8988T (cell line): ENCODE measurements at places on chromosomes 3 and 15.

GRCh38 chr15:90648137-90649070 lies 68.7 kb upstream of the BLM start:
- peak; percentile 45 for DNase-seq

DNA sequence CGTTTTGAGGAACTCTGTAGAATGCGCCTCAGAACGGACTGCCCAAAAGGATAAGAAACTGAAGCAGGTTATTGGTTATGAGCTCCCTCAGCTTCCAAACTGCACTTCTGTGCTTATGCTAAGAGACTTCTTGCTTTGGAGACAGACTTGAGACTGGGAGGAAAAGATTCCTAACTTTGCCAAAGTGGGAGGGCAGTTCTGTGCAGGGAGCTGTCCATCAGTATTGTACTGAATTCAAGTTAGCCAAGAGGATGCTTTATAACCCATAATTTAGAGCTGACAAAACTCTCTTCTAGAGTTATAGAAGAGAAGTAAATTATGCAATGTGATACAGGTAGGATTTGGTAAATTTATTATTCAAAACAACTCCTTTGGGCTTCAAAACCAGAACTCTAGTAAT lies 519.8 kb upstream of the GBE1 start:
- no peak for DNase-seq

GRCh38 chr15:55403531-55403930 lies 4.6 kb downstream of the CCPG1 start:
- no peak for DNase-seq

DNA sequence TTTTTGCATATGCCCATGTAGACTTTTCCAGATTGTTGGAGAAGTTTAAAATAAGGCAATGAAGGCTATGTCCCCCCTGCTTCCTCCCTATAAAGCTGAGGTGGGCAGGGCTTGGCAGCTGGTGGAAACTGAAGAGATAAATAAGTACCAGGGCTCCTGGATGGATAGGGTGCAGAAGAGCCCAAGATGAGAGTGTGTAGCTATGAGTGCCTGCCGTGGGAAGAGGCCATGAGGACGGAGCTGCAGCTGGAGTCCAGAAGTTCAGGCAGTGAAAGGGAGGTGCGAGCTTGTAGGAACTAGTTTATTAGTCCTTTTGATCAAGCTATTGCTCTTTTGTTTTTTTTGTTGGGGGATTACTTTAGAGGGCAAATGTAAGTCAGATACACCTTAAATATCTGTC lies 52.4 kb downstream of the PHLDB2 start:
- DNase-seq = no peak

DNA sequence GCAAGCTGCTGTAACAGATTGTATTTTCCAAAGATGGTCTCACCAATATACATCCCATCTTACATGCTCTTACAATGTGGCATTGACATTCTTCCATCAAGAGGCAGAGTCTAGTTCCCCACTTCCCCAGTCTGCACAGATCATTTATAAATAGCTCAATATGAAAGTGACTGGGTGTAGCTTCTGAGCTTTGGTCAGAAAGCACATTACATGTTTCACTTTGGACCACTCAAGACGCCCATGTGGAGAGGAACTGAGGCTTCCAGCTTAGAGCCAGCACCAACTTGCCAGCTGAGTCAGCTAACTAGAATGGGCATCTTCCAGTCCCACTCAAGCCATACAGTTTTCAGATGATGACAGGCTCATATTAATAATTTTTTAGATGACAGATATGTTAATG lies 45.5 kb downstream of the GREM1 start:
- DNase-seq = no peak

- no peak for DNase-seq
These were observed 311.1 kb downstream of the ZPLD1 start for GRCh38 chr3:102745881-102746280.

- no peak for DNase-seq
These were observed 156.7 kb downstream of the DIPK2A start for GRCh38 chr3:144128108-144128892.

DNA sequence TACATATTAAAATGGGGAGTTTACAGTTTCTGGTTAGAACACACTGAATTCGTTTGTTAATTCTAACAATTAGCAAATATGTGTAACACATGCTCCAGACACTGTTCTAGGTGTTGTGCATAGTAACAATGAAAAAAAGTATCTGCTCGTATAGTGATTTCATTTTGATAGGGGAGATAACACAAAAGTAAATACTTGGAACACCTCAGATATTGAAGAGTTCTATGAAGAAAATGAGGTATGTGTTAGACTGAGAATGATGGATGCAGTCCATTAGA lies 6.8 kb upstream of the TMF1 start:
- DNase-seq = no peak

DNA sequence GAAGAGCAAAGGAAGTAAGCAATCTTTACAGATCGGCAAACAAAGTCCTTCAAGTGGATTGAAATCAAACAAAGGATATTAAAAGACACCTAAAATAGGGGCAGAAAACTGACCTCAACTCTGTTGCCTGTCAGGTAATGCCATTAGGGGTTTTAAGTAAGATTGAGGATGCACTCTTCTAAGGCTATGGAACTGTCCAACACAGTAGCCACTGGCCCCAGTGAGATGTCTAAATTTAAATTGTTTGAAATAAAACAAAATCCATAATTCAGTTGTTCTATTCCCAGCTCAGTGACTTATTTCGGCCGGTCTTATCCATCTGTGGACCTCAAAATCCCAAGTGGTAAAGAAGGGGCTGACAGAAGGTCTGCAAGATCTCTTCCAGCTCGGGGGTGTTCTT lies 49.5 kb upstream of the LMCD1 start:
- no peak for DNase-seq

GRCh38 chr3:100072326-100073048 lies 41.8 kb downstream of the FILIP1L start:
- DNase-seq = no peak

DNA sequence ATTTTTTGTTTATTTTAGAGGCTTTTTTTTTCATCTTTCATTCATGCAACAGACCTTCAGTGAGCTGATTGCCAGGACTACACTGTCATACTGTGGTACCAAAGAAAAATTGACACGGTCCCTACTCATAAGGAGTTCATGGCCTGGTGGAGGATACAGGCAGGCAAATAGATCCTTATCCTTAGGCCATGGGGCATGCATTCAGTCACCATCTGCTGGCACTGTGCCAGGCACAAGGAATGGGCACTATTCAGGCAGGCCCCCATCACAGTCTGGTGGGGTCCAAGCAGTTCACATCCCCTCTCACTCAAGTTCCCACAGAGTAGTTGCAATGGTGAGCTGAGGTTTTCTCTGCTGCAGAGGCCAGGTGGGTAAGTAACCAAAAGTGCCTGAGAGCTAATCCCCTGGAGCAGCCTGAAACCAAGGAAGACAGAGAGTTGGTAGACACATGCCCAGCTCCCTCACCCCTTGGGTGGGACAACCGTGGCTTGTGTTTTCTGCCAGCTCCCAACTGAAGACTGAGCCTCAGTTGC lies 17.3 kb downstream of the CISH start:
- DNase-seq = no peak

GRCh38 chr3:38229036-38229435 lies 36.6 kb upstream of the SLC22A13 start:
- no peak for DNase-seq

DNA sequence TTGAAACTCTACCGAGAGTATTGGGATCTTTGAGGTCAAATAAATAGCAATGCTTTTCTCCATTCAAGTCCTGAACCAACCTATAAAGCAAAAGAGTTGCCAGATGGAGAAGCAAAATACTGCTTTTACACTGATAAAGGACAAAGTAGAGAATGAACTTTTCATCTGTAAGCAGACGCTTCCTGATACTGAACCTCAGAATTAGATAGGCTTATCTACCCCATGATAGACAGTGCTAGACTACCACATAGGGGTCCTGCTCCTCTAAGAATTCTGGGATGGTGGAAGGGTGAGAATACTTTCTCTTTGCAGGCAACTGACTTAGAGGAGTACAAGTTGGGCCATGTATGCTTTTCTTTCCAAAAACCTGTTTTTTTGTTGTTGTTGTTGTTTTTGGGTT lies 9.5 kb downstream of the SAXO2 start:
- DNase-seq = no peak

DNA sequence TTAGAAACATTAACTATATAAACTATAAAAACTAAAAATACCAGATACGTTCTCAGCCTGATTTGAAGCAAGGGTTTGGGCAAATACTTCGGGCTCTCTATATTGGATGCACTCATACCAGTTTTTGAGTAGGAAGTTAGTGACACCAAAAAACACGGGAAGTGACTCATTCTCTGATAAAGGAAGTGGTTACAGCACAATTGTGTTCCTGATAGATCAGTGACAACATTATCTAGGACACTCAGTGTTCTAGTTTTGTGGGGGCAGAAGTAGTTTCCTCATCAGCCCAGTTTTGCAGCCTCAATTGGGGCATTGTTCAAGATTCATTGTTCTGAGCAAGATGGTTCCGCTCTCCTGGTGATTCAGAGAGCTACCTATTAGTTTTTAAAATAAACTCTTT lies 469.6 kb upstream of the DPPA4 start:
- DNase-seq = peak; percentile 14

- DNase-seq = no peak
These were observed 87.8 kb upstream of the RNU6-1 start for GRCh38 chr15:67927501-67928168.

- DNase-seq = no peak
These were observed 425.2 kb upstream of the TBL1XR1 start for GRCh38 chr3:177622520-177622919.

GRCh38 chr3:193637831-193638230 lies 44.8 kb downstream of the OPA1 start:
- DNase-seq = no peak

- DNase-seq = no peak
These were observed 28.1 kb upstream of the CD200R1L start for GRCh38 chr3:112874725-112875124.

DNA sequence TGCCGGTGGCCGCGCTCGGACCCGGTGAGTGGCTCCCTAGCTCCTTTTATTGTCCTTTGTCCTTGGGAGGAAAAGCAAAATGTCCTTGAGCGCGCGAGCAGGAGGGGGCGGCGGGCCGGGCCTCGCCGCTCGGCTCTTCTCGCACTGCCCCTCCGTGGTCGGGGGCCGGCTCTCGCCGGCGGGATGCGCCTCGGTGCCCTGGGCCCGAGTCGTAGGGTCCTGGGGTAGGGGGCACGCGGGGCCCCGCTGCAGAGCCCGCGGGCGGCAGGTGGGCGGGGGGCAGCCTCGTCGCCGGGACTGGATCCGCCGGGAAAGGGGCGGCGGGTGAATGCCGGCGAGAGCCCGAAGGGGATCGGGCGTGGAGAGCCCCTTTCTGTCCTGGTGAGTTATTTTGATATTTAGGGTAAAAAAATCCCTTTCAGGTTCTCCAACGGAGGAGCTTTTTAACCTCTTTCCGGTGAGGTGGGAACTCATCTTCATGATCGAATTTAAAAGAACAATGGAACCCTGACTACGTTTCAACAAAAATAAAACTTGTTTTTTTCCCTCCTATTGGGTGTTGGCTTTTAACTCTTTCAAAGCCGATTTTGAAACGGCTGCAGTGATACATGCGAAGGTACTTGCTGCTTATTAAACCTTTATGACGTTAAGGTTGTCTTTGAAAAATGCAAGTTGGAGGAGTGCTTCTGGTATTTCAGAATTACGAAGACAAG lies 16.8 kb upstream of the CHD2 start:
- DNase-seq = no peak

DNA sequence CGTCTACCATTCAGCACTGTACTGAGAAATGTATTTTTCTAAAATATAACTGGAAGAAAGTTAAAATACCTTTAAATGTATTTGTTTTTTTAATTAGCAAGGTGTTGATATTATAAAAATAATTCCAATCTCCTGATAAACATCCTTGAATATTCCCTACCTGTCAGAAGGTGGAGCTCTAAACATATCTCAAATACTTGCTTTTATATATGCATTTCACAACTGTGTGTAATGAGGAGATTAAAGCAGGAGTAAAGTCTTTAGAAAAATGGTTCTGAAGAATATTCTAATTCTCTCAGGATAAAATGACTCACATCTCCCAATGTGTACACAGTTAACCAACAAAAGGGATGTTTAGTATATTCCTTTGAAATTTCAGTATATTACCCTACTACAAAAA lies 422.7 kb downstream of the PLCL2 start:
- DNase-seq = no peak

- no peak for DNase-seq
These were observed 2.8 kb downstream of the MAGI1 start for GRCh38 chr3:66035763-66036477.

GRCh38 chr3:42635111-42635510 lies 18.4 kb upstream of the ZBTB47 start:
- no peak for DNase-seq

DNA sequence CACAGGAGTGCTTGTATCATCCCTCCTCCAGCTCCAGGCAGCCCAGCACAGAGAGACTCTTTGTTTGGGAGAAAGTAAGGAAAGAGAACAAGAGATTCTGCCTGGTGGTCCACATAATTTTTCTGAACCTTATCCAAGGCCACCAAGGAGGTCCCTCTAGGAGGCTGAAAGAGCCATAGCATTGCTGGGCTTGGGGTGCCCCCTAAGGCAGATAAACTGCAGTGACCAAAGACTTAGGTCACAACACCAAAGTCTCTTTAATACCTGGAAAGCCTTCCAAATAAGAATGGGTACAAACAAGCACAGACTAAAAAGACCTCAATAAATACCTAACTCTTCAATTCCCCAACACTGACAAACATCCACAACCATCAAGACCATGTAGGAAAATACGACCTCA lies 310.2 kb upstream of the PPP2R3A start:
- DNase-seq = no peak

GRCh38 chr15:73165844-73166243 lies 113.6 kb downstream of the NEO1 start:
- DNase-seq = no peak

DNA sequence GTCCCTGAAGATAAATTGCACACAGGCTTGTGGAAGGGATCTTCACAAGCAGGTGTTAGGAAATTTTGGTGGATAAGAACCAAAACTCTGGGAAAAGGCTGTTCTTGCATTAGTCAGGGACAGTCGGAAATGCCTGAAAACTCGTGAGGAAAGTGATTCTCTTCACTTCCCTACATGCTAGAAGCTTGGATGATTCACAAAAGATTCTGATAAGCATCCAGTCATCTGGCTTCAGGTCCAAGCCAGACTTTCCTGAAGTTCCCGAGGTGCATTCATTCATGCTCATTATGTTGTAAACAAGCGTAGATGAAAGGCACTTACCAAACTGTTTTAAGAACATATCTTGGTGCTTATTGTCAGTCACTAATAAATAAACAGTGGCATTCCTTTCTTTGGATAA lies 1028.7 kb downstream of the NTRK3 start:
- DNase-seq = no peak

GRCh38 chr3:170689893-170690660 lies 104.2 kb upstream of the SLC7A14 start:
- DNase-seq = peak; percentile 70

GRCh38 chr3:69639851-69640250 lies 99.4 kb upstream of the MITF start:
- DNase-seq = no peak
